ENCODE measurements at places on chromosomes 13 and 19.
A peak's percentile ranks its signal among the peaks of the same experiment; 100 is the strongest.

DNA sequence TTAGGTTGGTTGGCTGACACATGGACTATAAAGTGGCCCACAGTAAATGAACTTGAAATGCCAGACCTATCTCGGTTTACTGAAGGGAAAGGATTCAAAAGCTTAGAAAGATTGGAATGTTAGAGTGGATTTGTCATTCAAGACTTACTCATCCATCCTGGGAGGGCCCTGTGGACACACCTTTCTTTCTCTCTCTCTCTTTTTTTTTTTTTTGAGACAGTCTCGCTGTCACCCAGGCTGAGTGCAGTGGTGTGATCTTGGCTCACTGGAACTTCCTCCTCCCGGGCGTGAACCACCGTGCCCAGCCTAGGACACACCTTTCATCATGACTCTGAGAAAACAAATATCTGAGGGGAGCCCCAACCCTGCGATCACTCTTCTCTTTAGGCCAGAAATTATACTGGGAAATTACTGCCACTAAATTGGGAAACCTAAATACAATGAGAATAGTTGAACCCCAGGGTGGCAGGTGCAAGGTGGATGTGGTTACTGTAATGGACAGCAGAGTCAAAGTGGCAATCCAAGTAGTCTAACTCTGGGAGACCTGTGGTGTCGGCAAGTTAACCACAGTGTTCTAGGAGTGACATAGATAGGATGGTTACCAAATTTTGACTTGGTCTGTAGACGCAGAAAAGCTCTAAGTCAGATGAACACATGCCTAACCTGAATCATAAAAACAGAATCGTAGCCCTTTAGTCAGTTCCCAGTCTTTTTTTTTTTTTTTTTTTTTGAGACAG is 47.1 kb upstream of the ZMYM5 start:
- no peak for DNase-seq

DNA sequence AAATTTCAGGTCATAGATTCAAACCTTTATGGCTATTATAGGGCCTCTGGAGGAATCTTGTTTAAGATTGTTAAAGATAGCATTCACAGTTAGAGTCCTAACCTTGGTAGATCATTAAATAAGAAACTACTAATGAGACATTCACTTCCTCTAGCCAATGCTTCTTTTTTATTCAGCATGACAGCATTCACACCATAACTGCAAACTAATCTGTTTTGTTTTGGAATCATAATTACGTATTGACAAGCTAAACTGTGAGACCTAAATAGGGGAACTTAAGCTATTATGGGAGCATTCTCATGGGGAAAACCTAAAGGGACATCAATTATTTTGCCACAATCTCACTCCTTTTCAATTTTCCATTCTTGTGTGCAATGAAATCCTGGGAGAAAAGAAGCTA is 653.8 kb downstream of the PCDH9 start:
- DNase-seq, result no peak

- DNase-seq, result no peak
Measured at GRCh38 chr19:55907286-55907685, 24.9 kb downstream of the NLRP13 start.

GRCh38 chr13:23988546-23989122 is 91.3 kb upstream of the C1QTNF9B start:
- no peak for DNase-seq

DNA sequence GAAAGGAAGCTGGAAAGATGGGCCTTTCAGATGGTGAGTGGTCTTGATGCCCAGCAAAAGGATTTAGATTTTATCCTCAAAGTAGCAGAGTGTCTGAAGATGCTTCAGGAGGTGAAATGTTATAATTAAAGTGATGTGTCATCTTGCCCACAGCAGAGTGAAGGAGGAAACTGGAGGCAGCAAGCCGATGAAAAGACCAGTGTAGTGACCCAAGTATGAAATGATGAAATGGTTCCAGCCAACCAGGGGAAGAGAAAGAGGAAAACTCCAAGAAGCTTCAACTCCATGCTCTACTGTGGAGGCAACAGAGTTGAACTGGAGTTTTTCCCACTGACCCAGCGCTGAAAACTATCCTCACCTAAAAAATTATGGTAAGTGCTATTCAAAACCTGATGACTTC is 66.7 kb downstream of the FOXO1 start:
- DNase-seq, result no peak

DNA sequence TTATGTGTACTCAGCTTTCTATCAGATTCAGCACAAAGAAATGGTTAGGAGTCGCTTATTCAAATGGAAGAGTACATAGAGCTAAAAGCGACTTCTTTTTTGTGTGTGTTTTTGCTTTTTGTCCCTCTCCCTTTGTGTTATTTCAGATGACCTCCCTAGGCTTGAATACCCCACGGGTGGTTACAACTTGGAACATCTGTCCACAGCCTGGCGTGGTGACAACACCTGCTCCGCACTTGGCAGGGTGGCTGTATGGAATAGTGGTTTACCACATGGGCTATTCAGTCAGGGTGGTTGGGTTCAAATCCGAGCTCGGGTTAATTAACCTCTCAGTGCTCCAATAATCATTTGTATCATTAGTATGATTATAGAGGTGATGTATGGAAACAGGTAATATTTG is 151.6 kb upstream of the FREM2 start:
- DNase-seq, result no peak

DNA sequence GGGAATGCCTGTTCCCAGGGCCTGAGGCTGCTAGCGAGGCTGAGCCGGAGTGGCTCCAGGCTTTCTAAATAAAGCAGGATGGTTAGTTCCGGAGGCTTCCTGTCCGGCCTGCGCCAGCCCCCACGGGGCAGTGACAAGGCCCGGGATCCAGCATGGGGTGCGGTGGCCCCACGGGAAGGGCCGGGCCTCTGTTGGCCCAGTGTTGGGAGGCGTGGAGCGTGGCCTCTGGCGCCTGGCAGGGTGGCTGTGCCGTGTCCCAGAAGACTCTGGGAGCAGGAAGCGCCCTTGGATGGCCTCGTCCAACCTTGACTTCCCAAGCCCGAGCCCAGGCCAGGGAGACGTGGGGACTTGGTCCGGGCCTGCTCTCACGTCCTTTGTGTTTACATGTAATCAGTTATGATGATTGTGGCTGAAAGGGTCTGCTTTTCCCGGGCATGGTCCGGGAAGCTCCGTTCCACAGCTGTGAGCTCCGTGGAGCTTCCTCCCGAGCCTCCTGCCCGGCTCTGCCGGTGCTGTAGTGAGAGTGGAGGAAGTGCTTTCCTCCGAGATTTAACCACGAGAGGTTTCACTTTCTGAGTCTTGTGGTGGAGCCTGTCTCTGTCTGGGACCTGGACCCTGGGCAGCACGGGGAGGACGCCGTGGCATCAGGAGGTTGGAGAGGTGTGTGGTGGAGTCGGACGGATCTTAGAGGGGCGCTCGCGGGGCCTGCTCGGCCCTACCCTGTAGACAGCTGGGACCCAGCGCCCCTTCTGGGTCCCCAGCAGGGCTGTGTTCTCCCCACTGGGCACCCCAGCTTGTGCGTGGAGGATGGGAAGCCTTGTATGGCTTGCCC is 4.6 kb downstream of the GNA11 start:
- no peak for DNase-seq

DNA sequence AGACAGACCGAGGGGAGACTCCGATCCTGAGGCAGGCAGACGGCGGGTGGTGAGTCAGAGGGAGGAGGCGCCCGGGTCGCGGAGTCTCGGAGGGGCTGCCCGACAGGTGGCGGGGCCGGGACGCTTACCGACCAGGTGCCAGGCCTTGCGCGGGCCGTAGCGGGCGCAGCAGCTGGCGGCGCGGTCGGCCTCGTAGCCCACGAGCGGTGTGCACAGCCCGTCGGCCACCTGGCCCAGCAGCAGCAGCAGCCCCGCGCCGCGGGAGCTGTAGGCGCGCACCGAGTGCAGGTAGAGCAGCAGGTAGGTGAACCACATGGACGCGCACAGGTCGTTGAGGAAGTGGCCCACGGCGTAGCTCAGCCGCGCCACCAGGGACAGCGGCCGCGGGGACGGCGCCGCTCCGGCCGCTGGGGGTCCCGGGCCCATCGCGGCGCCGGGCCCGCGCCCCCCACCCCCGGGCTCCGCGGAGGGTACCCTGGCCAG is 367 bp downstream of the MFSD12 start:
- DNase-seq, result no peak

- peak; percentile 63 for DNase-seq
Measured at GRCh38 chr19:55643003-55643886, at the start of gene ZNF581. ZNF581 (plus strand) TSS chr19:55643649; CDS start chr19:55644572, 923 bp downstream.

GRCh38 chr13:55159765-55160164 is 1981.0 kb upstream of the PRR20A start:
- DNase-seq, result no peak

DNA sequence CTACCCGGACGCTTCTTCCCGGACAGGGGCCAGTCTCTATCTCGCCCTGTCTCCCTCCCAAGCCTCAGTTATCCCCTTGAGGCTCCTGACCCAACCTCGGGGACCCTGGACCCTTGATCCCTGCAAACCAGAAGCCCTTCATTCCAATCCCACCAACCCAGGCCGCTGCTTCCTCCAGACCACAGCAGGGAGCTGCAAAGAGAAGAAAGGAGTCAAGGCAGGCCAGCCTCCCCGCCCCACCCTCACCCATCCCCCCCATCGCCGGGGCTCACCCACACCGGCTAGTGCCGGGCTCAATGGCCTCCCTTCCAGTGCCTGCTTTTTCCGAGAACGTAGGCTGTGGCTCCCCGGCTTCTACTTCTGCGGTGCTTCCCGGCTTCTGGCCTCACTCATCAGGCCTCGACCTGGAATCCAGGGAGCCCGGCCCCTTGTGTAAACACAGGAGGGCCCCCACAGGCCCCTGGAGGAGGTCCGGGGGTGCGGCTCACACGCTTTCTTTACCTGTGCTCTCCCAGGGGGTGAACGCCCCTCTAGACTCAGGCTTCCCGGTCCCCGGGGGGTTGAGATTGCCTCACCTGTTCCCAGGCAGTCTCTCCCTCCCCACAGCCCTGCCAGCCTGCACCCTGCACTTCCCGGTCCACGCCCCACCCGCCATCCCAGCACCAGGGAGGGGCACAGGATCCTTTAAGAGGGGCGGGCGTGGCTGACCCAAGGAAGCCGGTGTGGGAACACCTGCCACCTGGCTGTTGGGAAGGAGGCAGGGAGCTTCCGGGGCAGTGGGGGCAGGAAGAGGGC is at the start of gene FAM83E:
Gene FAM83E (minus strand): TSS at position 641 of the 795 bp plus-strand sequence. CDS start 1,704 bp downstream, outside the sequence.
- no peak for DNase-seq

DNA sequence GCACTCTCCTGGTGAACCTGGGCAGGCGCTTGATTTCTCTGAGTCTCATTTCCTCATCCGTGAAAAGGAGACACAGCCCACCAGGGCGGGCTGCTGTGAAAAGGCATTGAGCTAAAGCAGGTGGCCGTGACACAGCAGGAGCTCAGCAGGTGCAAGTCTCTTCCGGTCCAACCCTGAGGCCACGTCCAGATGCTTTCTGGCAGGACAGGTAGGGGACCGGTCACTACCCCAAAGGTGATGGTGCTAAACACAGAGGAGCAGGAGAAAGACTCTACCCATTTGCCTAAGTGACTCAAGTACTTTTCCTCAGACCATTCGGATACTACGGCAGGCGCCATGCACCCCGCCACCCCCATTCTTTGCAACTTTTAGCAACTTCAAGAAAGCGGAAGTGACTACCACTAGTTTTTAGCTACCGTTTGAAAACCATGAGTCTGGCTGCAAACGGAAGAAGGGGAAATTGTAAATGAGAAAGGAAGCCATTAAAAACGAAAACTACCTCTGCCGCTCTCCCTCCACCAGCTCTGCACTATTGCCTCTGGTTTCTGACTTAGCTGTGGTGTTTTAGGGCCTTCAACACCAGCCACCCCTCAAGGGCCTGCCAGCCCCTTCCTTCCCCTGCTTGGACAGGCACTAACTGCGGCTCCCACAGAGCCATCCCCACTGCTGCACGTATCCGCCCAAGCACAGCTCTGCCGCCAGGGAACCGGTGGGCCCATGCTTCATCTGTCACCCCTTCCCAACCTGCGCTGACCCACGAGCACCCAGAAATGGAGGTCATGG is 4.8 kb downstream of the PPP6R1 start:
- no peak for DNase-seq

GRCh38 chr13:96652506-96652905 is 341.8 kb downstream of the OXGR1 start:
- DNase-seq, result no peak

GRCh38 chr13:29926098-29926476 is 75.7 kb upstream of the UBL3 start:
- no peak for DNase-seq

DNA sequence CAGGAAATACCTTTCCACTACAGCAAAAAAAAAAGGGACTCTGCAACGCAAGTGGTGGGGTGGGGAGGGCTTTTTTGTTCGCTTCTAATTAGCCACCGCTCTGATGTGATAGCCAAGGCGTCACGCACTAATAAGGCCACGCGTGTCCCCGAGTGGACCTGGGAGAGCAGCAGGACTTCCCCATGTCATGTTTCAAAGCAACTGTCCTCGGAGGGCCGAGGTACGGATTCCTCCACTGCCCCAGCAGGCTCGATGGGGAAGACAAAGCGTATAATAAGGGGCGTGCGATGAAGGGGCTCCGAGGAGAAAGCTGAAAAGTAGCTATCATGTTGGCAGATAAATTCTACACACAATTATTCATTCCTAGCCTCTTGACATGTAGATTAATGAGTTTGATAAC is 179.7 kb upstream of the ZNF507 start:
- DNase-seq, result no peak

DNA sequence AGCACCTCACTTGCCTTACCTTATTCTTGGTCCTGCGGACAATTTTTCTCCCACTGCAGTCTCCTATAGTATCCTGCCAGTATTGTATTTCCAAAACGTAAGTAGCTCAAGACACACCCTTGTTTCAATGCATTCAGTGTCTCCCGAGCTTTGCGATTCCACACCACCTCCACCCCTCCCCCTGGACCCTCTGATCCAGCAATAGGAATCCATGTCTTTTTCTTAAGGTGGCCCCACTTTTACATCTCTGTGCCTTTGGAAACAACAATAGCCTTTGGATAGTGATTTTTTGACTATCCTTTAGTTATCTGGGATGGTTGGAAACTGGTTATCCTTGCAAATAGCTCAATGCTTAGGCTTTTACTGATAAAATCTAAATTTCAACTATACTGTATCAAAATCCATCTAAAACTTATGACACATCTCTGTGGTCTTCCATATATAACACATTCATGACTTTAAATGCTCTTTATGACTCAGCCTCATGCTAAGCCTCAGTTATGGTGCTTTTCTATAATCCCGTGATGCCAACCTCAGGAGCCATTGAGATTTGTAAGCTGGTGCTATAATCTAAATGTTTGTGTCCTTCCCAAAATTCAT is 27.1 kb downstream of the FAM216B start:
- DNase-seq, result no peak

DNA sequence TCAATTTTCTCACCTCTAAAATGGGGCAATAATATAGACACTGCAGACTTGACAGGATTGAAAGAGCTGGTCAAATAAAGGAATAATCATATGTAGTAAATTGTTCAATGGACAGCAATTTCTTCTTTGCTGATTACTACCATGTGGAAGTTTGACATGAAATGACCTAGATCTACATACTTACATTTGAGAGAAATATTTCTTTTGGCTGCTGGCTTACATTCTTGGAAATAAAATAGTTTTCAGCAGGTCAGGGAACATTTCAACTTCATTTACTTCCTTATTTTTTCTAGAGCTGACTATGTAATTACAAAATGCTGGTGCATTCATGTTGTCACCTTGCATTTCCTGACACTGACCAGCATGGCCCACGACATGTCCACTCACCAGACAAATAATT is 294.6 kb upstream of the MIR17HG start:
- DNase-seq, result no peak

- DNase-seq, result no peak
Measured at GRCh38 chr19:30898353-30899103, 450.7 kb downstream of the TSHZ3 start.
